T-helper 17 cell (primary cell): ENCODE measurements at places on chromosomes 11 and 22.

DNA sequence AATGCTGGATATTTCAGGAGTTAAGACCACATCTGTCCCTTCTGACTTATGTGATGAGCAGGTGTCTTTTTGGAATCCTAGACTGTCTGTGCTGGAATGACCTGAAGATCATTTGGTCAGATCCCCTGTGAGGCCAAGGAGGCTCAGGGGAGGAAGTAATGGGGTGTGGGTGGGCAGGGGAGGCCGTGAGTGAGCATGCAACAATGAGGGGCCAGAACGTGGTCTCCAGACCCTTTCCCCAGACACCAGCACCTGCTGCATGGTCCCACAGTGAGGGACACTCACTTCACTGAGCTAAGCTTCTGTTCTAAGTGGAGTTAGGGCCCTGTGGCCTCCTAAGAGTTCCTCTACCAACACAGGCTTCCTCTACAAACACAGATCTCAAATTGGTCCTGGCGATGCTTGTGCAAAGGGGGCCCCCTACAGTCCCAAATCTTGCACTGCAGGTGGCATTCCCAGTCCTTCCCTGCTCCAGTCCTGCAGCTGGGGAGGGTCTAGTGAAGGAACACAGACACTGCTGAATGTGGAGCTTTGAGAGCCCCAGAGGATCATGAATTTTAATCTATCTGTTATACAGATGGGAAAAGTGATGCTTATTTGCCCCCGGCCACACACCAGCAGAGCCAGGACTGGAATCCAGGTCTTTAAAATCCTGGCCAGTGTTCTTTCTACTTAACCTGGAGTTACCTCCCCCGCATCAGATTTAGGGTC is 7.4 kb downstream of the USP2 start:
- no peak for DNase-seq

DNA sequence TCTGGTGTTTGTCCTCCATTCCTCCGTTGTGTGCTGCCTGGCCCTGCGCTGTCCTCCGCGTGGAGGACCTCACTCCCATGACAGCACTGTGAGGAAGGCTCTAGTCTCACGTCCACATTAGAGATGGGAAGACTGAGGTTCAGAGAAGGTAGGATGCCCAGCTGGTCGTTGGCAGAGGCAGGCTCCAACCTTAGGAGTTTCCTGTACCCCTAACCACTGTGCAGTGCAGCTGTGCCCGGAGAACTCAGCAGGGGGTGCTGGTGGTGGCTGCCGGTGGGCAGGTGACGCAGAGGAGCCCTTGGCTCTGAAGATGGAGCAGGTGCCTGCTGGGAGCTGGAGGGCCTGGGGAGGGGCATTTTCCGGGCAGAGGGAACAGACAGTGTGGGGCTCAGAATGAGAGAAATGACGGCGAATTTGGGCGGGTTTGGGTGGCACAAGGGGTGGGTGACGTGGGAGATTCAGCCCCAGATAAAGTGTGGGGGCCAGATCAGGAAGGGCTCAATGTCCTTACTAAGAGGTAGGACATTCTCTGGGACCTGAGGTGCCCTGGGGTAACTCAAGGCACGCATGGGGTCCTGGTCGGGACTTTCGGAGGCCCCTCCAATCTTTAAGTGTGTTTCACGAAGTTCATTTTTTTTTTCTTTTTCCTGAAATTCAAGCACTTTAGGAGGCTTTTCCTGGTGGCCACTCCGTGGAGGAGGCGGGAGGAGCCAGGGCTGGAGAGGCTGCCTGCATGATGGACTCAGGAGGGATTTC is 535.0 kb downstream of the TBC1D22A start:
- DNase-seq = no peak

- no peak for DNase-seq
These were observed 13.6 kb downstream of the BCR start for GRCh38 chr22:23193882-23194281.

DNA sequence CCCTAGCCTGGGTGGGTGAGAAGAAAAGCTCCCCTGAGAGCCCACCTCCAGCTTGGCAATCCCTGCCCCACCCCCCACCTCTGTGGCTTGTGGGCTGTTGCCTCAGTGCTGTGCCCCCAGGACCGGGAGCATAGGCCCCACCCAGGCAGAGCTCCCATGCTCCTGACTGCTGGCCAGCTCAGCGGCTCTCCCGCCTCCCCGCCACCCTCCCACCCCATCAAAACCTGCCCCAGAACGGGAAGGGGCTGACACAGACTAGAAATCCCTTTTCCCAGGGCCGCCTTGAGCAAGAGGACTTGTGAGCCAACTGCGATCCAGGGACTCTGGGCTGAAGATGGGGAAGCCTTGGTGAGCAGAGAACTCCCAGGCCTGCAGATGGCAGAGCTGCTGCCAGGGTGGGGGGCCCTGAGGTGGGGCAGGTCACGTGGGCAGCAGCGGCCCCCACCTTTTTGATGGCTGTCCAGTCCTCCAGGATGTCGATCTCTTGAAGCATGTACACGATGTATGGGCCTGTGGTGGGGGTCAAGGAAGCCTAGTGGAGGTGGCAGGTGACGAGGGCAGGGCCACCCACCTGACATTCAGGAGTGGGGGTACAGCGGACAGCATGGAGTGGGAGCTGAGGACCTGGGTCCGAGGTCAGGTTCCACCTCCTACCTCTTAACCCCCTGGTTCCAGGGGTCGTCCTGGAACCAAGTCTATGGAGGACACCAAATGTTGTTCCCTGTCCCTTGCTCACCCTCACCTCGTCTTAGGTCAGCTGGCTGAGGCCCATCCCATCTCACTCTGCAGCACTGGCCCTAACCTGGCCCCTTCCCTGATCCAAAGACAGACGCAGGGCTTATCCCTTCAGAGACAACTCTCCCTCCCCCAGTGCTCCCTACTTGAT is 2.3 kb upstream of the RIN1 start:
- DNase-seq = no peak

- no peak for DNase-seq
These were observed 11.1 kb downstream of the SREBF2 start for GRCh38 chr22:41844036-41844435.

GRCh38 chr11:79369055-79369454 is 71.8 kb downstream of the TENM4 start:
- DNase-seq = no peak
